Nephron progenitor cell (in vitro differentiated cells): ENCODE measurements at places on chromosomes 6 and 20.

- no peak for DNase-seq
These were observed 150.2 kb downstream of the CDH26 start for GRCh38 chr20:60108397-60108796.

GRCh38 chr6:106520711-106521401, 108.4 kb downstream of the RTN4IP1 start:
- DNase-seq: no peak

DNA sequence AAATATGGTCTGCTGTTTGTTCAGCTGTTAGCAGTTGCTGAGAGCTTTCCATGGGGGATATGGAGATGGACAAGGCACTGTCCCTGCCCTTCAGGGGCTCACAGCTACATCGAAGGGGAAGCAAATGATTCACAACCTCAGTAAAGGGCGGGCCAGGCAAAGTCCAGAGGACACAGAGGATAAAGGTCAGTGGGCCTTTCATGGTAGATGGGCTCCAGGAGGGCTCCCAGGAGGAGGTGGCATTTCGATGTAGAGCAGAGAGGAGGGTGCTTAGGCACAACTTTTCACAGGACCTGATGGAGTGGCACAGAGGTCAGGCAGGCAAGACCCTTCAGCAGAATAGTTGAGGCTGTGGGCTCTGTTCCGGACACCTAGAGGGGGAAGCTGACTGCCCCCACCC, 15.2 kb upstream of the MLN start:
- no peak for DNase-seq

DNA sequence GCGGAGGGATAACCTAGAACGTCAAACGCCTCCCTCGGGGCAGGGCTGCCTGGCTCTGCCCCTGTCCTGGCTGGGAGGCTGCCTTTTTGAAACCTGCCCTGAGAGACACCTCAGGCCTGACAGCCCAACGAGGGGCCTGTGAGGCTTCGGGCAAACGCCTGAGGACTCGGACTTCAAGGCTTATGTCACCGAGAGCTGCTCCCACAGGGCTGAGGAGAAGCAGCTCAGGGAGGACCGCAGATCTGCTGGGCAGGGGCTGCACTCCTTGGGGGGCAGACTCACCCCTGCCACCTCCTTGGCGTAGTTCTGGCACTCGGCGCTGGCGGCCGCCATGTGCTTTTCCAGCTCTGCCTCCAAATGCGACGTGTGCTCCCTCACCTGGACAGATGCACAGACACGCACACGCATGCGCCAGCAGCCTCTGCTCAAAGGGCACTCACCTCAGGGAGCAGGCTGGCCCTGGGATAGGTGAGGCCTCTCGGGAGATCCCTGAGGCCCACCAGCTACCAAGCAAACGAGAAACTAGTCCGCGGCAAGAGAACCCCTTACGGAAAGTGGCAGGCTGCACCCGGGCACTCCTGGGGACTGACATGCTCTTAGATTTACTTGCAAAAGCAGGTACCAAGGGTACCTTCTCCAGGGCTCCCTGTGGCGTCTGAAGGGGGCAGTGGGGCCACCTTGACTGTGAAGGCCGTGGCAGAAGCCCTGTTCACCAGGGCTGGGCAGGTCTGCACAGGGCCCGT, 49.6 kb downstream of the DSTN start:
- peak; percentile 1 for DNase-seq

- DNase-seq: no peak
These were observed 121.2 kb downstream of the INSM1 start for GRCh38 chr20:20489054-20489453.

DNA sequence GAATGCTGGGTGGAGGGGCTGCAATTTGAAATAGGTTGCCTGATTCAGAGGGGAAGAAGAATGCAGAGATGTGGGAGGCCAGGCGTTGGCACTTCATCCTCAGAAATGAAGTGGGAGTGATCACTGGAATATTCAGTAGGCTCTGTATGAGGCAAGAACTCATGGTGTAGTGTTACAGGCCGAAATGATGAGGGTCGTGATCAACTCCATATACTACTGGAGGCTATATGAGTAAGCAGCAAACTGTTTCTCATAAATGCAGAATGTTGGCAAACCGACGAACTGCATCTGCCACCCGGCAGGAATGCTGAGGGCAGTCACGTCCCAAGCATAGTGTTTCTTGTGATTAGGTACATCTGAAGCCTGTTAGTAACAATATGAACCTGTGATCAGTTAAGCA, 12.7 kb downstream of the KCNS1 start:
- DNase-seq: no peak

DNA sequence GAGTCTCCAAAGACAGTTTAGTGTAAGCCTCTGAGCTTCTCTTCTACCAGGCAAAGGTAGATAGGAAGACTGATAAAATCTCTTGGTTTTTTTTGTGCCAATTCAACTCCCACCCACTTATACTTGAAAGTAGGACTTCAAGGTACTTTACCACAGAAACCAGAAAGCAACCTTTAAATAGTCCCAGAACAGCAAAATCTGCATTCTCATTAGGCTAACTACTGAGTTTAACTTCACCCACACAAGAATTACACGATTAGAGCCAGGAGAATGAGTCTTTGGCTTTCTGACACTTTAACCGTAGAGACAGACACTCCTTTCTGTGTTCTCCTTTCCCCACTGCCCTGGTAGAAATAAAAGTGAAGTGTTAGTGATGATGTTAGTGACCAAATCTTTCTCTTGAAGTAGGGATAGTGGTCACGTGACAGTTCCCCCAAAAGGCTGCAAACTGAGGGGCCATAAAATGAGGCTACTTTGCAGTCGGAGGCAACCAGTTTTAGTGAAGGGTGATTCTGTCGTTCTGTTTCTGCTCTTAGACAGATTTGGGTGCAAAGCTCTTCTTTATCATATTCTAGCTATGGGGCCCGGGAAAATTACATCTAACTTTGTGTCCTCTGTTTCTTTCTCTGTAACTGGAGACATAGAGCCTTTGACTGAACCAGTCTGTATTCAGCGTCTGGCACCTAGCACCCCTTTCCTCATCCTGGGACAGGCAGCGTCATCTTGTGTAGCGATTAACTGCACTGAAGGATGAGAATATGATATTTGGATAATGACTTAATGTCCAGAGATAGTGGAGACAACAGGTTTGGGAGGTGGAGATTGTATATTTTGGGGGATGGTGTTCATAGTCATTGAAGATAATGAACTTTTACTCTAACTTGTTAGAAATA, 206.4 kb upstream of the CITED2 start:
- no peak for DNase-seq

DNA sequence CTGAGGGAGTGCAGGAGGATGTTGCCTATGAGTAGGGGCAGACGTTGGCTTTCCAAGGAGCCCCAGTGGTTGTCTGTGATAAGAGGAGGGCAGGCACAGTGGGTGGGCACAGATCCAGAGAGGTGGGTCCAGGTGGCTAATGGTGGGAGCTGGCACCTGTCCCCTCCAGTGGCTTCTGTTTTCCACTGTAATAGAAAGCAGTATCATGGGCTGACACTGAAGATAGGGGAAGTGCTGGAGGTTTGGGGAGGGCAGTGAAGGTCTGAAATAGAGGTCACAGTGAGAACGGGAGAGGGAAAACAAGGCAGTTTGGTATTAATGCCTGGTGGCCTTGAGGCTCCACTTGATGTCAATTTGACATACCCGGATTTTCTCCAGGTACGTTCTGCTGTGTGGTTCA, 10.5 kb upstream of the TXNDC5 start:
- no peak for DNase-seq

- DNase-seq: no peak
These were observed 39.1 kb downstream of the EPB41L2 start for GRCh38 chr6:131023834-131024504.

DNA sequence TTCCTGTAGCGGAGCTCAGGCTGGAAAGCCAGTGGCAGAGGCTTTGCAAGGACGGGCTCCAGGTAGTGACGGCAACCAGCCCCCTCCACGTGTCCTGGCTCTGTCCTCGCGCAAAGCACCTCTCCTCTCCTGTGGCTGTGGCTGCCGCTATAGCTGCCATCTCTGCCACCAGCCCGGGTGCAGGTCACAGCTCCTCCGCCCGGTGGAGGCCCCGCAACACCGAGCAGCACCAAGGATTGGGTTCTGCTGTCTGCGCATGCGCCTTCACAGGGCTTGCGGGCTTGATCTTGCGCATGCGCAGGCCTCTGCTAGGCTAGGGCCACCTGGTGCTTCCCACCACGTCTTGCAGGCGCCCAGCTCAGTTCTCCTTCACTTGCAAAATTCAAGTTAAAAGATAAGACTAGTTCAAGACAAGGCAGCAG, 625.4 kb downstream of the QKI start:
- DNase-seq: no peak

GRCh38 chr6:36669002-36669401, 9.5 kb upstream of the CDKN1A start:
- no peak for DNase-seq
